ENCODE measurements at places on chromosomes 3 and 15. TPM values are rescaled to one million over a fixed set of nuclear protein-coding genes. Genes with fewer than 3 reads are reported as not detected.

PARP3 gene
- total RNA-seq, result 9.1 TPM

VPS33B gene
- total RNA-seq, result 15.0 TPM

SERINC4 gene
- total RNA-seq, result not detected

CCR1 gene
- not detected for total RNA-seq

GABRB3 gene
- total RNA-seq, result 76.9 TPM

NDN gene
- total RNA-seq, result 0.10 TPM

HRG gene
- not detected for total RNA-seq

NOP10 gene
- total RNA-seq, result 531 TPM

BTLA gene
- total RNA-seq, result not detected

CCR3 gene
- not detected for total RNA-seq

GOLGA8R gene
- total RNA-seq, result 0.15 TPM

SMAD3 gene
- 148 TPM for total RNA-seq

GOLGA8J gene
- 0.10 TPM for total RNA-seq

OR5K3 gene
- total RNA-seq, result not detected

MYLK gene
- total RNA-seq, result 10.5 TPM

PRR23E gene
- not detected for total RNA-seq

GDPGP1 gene
- total RNA-seq, result 6.0 TPM

NANOGP8 gene
- total RNA-seq, result not detected

HYAL1 gene
- 0.50 TPM for total RNA-seq

LSG1 gene
- 31.4 TPM for total RNA-seq

SAMMSON gene
- not detected for total RNA-seq

GPR15 gene
- total RNA-seq, result not detected

COPG1 gene
- total RNA-seq, result 80.0 TPM

DPPA4 gene
- total RNA-seq, result not detected

TLR9 gene
- total RNA-seq, result 0.09 TPM

AGBL1 gene
- not detected for total RNA-seq

RYR3 gene
- total RNA-seq, result 0.01 TPM

PPP1R14D gene
- not detected for total RNA-seq

C3orf80 gene
- 1.8 TPM for total RNA-seq

ERC2 gene
- not detected for total RNA-seq

Data from A549 treated with GW870086 at 1 μM for 4 hours (cell line).